ENCODE measurements at places on chromosomes 11 and 22. TPM values are rescaled to one million over a fixed set of nuclear protein-coding genes. Genes with fewer than 3 reads are reported as not detected.
A peak's percentile ranks its signal among the peaks of the same experiment; 100 is the strongest.

GRCh38 chr11:102546923-102547471, 16.4 kb upstream of the MMP7 start:
- peaks cover 2% of the 10 kb centered on the region for H3K27me3 ChIP-seq
- H3K4me1 ChIP-seq = no peaks in the 10 kb centered on the region
- no peak for DNase-seq
- no peaks in the 10 kb centered on the region for H3K36me3 ChIP-seq
- H3K27ac ChIP-seq = no peak overlapping the region
- H3K4me3 ChIP-seq = no peak overlapping the region

GRCh38 chr11:48307760-48308386, 1.9 kb downstream of the OR4S1 start:
- H3K36me3 ChIP-seq = no peaks in the 10 kb centered on the region
- no peaks in the 10 kb centered on the region for H3K4me1 ChIP-seq
- DNase-seq = peak; percentile 78

GRCh38 chr22:19824212-19824925, 30.3 kb downstream of the GNB1L start:
- H3K36me3 ChIP-seq = no peaks in the 10 kb centered on the region
- H3K4me3 ChIP-seq = no peak overlapping the region
- no peak for DNase-seq
- no peaks in the 10 kb centered on the region for H3K4me1 ChIP-seq
- no peak overlapping the region for H3K27ac ChIP-seq
- no peaks in the 10 kb centered on the region for H3K27me3 ChIP-seq

GRCh38 chr11:62295504-62295903, 3.4 kb downstream of the SCGB1D4 start:
- no peak overlapping the region for H3K27ac ChIP-seq
- peaks cover 8% of the 10 kb centered on the region for H3K27me3 ChIP-seq
- no peak overlapping the region for H3K4me3 ChIP-seq

- peaks cover 66% of the 10 kb centered on the region for H3K4me1 ChIP-seq
- no peak for DNase-seq
- H3K27ac ChIP-seq = no peak overlapping the region
- no peak overlapping the region for H3K4me3 ChIP-seq
- no peaks in the 10 kb centered on the region for H3K27me3 ChIP-seq
Measured at GRCh38 chr11:68488623-68489022, 28.1 kb downstream of the PPP6R3 start.

GRCh38 chr11:77187776-77188632, 60.0 kb downstream of the MYO7A start:
- H3K27ac ChIP-seq = no peak overlapping the region
- peak; percentile 82 for DNase-seq
- peaks cover 5% of the 10 kb centered on the region for H3K4me1 ChIP-seq
- H3K36me3 ChIP-seq = no peaks in the 10 kb centered on the region
- H3K4me3 ChIP-seq = no peak overlapping the region

- no peaks in the 10 kb centered on the region for H3K27me3 ChIP-seq
- DNase-seq = peak; percentile 94
- H3K4me3 ChIP-seq = peak within 1 kb of the TSS; percentile 97
Measured at GRCh38 chr22:43088984-43089717, at the start of gene TTLL1. TTLL1 (minus strand) TSS chr22:43089391; CDS start chr22:43075586, 13,805 bp downstream.

DNA sequence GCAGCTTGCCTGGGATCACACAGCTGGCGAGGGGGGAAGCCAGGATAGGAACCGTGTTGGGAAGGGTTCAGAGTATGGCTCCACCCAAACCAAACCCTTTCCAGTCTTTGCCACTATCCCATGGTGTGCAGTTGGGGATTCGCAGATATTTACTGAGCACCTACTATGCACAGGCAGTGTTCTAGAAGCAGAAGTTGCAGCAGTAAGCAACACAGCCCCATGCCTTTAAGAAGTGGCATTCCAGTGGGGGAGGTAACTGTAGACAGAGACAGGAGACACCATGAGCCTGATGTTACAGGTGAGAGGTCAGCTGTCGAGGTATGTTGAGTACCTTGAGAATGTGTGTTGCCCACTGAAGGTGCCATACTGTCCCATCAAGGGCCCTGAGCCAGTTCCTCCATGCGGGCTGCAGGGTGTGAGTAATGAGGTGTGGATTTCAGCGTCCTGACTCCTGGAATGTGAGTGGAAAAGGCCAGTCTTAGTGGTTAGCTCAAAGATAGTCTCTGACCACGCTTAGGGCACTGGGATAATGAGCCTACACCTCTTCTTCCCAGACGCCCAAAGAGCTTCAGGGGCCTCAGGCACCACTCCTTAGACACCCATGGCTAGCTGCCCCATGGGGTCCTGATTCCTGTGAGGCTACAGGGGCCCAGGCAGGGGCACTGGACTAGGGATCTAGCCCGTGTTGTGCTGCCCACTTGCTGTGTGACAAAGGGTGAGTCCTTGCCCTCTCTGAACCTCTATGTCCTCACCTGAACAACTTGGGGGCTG, 71.8 kb upstream of the TP53I11 start:
- no peak overlapping the region for H3K27ac ChIP-seq
- DNase-seq = no peak
- H3K4me3 ChIP-seq = no peak overlapping the region
- peaks cover 5% of the 10 kb centered on the region for H3K27me3 ChIP-seq

GRCh38 chr22:44685384-44686056, 16.5 kb upstream of the PRR5 start:
- peak overlapping the region; percentile 84 for H3K27ac ChIP-seq
- no peaks in the 10 kb centered on the region for H3K36me3 ChIP-seq
- DNase-seq = peak; percentile 92
- H3K4me3 ChIP-seq = peak overlapping the region; percentile 51
- H3K4me1 ChIP-seq = peaks cover 47% of the 10 kb centered on the region

- H3K4me1 ChIP-seq = peaks cover 25% of the 10 kb centered on the region
- DNase-seq = no peak
- H3K36me3 ChIP-seq = peaks cover 65% of the 10 kb centered on the region
- no peak overlapping the region for H3K27ac ChIP-seq
- H3K4me3 ChIP-seq = no peak overlapping the region
- no peaks in the 10 kb centered on the region for H3K27me3 ChIP-seq
Measured at GRCh38 chr11:12214751-12215150, 104.4 kb downstream of the MICAL2 start.

GRCh38 chr22:17199003-17199731, 20.1 kb downstream of the ADA2 start:
- no peak overlapping the region for H3K27ac ChIP-seq
- DNase-seq = no peak
- H3K27me3 ChIP-seq = no peaks in the 10 kb centered on the region
- H3K36me3 ChIP-seq = peaks cover 3% of the 10 kb centered on the region

- H3K4me3 ChIP-seq = no peak overlapping the region
- H3K4me1 ChIP-seq = no peaks in the 10 kb centered on the region
- no peak for DNase-seq
- peaks cover 5% of the 10 kb centered on the region for H3K27me3 ChIP-seq
Measured at GRCh38 chr11:116373104-116373944, 399.5 kb downstream of the BUD13 start.

GRCh38 chr11:25755381-25755780, 576.5 kb upstream of the ANO3 start:
- no peak for DNase-seq
- no peak overlapping the region for H3K27ac ChIP-seq
- no peak overlapping the region for H3K4me3 ChIP-seq
- H3K4me1 ChIP-seq = no peaks in the 10 kb centered on the region

DNA sequence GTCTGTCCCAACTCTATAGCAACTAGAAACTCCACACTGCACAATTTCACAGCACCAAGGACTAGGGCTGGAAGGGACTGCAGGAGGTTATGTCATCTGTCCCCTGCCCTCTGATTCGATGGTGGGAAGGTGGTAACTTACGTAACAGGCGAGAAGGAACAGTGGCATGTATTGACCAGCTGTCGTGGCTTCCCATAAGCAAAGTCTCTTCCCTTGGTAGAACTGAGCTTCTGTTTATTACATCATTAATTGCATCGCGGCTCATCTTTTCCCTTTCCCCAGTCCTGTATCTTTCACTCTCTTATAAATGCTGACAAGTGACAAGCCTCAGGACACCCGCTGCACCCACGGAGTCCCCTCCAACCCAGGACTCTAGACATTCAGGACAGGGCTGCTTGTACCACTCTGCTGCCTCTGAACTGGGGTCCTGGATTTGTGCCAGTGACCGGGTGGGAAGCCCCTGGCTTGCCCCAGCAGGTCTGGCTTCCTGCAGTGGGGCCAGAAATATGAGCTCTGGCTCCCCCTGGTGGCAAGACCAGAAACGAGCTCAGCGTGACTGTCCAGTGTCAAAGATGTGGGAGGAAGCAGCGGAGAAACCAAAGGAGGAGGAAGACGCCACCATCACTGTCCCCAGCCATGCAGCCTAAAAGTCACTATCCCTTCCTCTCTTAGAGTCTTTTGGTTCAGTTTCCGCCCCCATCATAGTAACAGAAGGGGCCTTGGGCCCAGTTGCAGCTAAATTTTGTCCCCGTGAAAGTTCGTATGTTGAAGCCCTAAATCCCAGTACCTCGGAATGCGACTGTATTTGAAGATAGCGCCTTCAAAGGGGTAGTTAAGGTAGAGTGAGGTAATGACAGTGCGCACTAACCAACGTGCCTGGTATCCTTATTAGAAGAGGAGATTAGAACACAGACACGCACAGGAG, 84.5 kb downstream of the ISX start:
- no peak overlapping the region for H3K4me3 ChIP-seq
- peak; percentile 74 for DNase-seq
- no peak overlapping the region for H3K27ac ChIP-seq
- H3K4me1 ChIP-seq = peaks cover 3% of the 10 kb centered on the region
- H3K36me3 ChIP-seq = no peaks in the 10 kb centered on the region

DNA sequence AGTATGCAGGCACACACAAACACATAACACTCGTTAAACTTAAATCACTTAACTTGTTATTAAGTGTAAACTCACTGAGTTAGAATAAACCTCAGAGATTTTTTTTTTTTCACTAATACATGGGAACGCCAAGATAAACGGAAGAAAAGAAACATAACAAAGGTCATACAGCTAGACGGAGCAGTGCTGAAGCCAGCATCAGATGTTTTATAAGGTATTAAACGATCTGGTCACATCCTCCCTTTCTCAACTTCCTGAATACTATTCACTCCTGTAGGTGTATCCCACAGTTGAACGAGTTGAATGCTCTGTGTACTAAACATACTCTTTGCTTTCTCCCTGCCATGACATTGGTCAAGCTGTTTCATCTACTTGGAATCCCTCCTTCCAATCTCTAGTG, 212.0 kb downstream of the SWAP70 start:
- H3K36me3 ChIP-seq = no peaks in the 10 kb centered on the region
- no peak overlapping the region for H3K4me3 ChIP-seq
- H3K4me1 ChIP-seq = no peaks in the 10 kb centered on the region
- H3K27ac ChIP-seq = no peak overlapping the region
- H3K27me3 ChIP-seq = no peaks in the 10 kb centered on the region

DNA sequence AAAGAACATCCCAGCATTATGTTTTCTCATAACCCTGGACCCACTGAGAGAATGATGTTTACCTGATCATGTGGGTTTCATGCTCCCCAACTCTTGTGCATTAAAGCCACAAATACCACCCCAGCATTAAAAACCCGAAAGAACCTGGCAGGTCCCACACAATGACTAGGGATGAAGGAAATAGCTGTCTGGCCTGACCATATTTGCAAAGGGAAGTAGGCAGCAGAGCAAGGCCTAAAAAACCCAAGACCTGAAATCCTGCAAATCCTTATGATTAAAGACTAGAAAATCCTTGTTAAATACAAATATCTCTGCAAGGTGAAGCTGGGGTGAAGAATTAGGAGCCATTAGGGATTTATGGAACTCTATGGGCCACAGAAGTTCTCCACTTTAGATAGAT, 23.7 kb downstream of the PAK1 start:
- DNase-seq = no peak
- peaks cover 10% of the 10 kb centered on the region for H3K4me1 ChIP-seq
- H3K4me3 ChIP-seq = no peak overlapping the region
- H3K27me3 ChIP-seq = peaks cover 1% of the 10 kb centered on the region
- H3K27ac ChIP-seq = no peak overlapping the region

GRCh38 chr11:33868647-33869461, 23.0 kb downstream of the LMO2 start:
- no peak for DNase-seq
- no peak overlapping the region for H3K4me3 ChIP-seq
- no peaks in the 10 kb centered on the region for H3K36me3 ChIP-seq
- H3K4me1 ChIP-seq = peaks cover 9% of the 10 kb centered on the region

DNA sequence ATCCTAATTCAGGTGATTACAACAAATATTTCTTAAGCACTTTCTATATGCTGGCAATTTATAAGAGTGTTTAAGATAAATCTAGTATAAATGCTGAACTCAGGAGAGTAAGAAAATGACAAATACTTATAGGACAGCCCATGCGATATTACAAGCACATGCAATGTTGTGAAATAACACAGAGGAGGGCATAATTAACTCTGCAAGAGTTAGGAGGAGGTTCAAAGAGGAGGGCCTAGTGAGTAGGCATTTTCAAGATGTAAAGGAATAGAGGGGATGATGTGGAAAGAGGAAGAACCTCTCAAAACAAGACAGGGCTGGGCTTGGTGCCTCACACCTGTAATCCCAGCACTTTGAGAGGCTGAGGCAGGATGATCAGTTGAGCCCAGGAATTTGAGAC, 37.1 kb upstream of the IL17RA start:
- H3K4me3 ChIP-seq = no peak overlapping the region
- no peaks in the 10 kb centered on the region for H3K36me3 ChIP-seq
- H3K27me3 ChIP-seq = peaks cover 1% of the 10 kb centered on the region
- H3K27ac ChIP-seq = no peak overlapping the region

DNA sequence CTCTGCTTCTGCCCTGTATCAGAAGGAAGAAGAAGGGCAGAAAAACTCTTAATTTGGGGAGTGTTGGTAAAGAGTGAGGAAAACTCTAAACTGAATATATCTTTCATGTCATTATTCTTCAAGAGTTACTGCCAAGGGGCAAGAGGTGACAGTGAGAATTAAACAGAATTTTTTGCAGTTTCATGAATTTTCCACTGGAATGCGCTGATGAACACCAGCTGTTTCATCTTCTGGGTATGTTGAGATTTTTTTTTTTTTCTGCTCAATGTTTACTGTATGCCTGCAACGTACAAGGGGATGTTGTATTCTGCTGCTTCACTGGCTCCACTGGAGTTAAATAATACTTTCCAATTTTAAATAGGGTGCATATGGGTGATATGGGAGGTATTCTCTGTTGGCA, 117.8 kb downstream of the FAM76B start:
- peaks cover 3% of the 10 kb centered on the region for H3K36me3 ChIP-seq
- peaks cover 31% of the 10 kb centered on the region for H3K4me1 ChIP-seq
- H3K27ac ChIP-seq = no peak overlapping the region
- no peak overlapping the region for H3K4me3 ChIP-seq

DNA sequence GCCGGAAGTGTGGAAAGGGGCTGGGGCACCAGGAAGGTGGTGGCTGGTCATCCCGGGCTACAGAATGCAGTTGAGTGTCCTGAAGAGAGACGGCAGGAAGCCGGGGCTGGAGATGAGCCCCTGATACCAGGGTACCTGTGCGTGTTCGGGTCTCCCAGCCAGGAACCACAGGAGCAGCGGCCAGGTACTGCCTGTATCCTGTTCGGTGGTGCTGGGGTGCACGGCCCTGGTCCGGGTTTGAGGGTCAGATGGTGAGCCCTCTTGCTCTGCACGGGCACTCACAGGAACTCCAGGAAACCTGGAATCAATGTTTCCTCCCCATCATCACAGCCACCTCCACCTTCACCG, 253.1 kb upstream of the B3GAT1 start:
- no peak for DNase-seq
- peaks cover 11% of the 10 kb centered on the region for H3K27me3 ChIP-seq
- no peaks in the 10 kb centered on the region for H3K36me3 ChIP-seq
- no peaks in the 10 kb centered on the region for H3K4me1 ChIP-seq

The PIWIL4 gene
- 0.90 TPM for total RNA-seq

The KRTAP5-9 gene
- 0.27 TPM for total RNA-seq

The RIMBP3B gene
- 0.15 TPM for total RNA-seq

The SCGB2A2 gene
- not detected for total RNA-seq

The PANX2 gene
- 3.5 TPM for total RNA-seq

The CBLIF gene
- total RNA-seq = not detected

The BCO2 gene
- 1.3 TPM for total RNA-seq

The KDM4E gene
- not detected for total RNA-seq

The KCNC1 gene
- not detected for total RNA-seq

The KIAA1671 gene
- 6.8 TPM for total RNA-seq

The GVQW3 gene
- total RNA-seq = 2.3 TPM

All from activated CD4-positive, alpha-beta memory T cell treated with anti-CD3 and anti-CD28 coated beads for 36 hours (primary cell).